Ureter (tissue), 1 donor: ENCODE measurements at places on chromosomes 12 and 14.

- no peak for DNase-seq
These were observed 1.4 kb downstream of the SYNE3 start for GRCh38 chr14:95515080-95515489.

- no peak for DNase-seq
These were observed 258.9 kb upstream of the LRIG3 start for GRCh38 chr12:59179231-59179630.

DNA sequence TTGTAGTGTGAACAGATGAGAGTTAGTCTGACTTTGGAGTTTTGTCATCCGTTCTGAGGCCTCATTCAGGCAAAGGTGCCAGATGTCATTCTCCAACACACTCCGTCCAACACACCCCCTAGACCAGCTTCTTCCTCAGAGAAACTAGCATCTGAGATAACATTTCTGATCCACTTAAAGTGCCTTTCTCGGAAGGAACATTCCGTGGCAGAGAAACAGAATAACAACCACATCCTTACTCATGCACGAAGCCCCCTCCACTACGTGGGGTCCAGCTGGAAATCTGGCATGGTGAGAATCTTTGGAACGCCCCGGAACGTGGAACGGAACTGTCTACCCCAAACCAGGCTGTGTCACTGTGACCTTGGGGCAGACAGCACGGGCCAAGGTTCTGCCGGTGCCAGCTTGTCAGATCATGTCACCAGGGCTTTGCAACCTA is 17.0 kb upstream of the BCL7A start:
- DNase-seq = no peak

DNA sequence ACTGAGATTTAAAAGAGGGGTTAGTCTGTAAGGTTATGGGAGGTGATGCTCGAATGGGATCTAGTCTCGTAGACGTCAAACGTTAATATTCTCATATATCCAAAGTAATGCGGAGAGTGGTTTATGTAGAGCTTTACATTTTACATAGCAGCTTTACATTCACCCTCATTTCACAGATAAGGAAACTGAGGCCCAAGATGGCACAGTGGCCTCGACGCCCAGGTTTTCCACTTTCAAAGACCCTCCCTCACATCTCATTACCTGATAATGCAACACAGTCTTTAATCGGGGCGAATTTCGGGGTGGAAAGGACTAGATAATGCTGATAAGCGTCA is 450 bp upstream of the TDG start:
- no peak for DNase-seq

DNA sequence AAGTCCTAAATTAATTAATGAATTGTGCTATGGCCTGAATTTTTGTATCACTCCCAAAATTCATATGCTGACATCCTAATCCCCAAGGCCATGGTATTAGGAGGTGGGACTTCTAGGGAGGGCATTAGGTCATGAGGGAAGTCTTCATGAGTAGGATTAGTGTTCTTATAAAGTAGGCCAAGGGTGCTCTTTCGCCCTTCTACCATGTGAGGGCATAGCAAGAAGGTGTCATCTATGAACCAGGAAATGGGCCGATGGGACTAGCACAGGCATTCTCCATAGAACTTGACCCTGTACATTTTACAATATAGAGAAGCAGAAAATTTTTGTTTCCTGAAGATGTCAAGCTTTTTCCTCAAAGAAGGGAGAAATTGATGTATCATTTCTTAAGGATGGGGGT is 12.5 kb downstream of the SYT10 start:
- DNase-seq = no peak

DNA sequence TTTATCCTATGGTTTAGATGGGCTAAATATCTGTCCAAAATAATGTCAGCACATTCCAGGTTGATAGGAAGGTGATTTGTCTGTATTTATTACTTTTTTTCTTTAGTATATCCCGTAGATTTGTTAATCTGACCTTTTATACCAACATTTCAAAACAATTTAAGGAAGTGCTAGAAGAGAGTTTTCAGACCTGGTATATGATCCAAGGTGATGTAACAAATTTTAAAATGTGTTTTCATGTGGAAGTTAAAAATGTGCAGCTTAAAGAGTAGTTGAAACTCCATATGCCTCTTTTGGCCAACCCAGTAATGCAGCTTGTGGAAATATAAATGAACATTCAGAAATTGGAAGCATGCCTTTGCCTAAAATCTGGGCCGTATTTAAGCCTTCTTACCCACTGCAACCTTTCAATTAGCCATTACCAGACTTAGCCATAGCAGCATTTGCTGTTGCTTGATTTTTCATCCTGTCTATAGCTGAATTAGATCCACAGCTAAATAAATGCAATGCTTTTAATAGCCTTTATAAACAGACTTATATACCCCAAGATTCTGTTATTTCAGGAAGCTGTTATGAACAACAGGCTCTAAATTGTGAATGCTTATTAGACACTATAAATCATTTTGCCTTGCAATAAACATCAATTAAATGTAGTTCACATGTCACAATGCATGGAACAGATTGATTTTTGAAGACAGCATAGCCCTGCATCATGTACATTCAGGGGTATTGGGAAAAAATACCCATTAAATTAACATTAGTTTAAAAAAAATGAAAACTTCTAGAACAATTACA is 271.2 kb downstream of the PDZRN4 start:
- no peak for DNase-seq

- no peak for DNase-seq
These were observed 37.5 kb downstream of the MAP3K9 start for GRCh38 chr14:70771781-70772212.

DNA sequence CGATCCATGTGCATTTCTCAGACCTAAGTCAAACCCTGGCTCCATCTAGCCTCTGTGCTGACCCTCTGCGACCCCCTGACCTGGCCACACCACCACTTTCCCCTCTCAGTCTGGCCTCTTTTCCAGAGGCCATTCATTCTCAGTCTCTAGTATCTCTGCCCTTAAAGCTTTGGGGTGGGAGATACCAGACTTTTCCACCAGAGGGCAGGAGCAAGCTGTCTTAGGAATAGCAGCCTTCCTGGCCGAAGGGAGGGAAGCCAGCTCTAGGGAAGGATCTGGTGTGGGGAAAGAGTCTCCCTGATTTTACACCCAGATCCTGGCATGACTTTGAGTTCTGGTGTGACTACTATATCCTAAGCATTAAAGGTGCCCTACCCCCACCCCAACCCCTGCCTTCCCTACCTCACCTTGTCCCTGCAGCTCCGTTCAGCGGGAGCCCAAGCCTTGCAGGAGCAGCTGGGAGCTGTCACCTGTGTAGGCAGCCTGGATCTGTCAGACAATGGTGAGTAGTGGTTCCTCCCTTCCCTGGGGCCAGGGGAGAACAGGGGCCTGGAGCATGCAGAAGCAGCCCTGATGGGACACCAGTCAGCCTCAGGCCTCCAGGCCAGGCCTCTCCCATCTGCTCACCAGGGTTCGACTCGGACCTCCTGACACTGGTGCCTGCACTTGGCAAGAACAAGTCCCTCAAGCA is 6.6 kb downstream of the CARMIL3 start:
- DNase-seq = peak; percentile 81

GRCh38 chr14:105329411-105330150 is 15.0 kb downstream of the PACS2 start:
- DNase-seq = no peak

- no peak for DNase-seq
These were observed 4.1 kb downstream of the NINJ2 start for GRCh38 chr12:659090-659683.

DNA sequence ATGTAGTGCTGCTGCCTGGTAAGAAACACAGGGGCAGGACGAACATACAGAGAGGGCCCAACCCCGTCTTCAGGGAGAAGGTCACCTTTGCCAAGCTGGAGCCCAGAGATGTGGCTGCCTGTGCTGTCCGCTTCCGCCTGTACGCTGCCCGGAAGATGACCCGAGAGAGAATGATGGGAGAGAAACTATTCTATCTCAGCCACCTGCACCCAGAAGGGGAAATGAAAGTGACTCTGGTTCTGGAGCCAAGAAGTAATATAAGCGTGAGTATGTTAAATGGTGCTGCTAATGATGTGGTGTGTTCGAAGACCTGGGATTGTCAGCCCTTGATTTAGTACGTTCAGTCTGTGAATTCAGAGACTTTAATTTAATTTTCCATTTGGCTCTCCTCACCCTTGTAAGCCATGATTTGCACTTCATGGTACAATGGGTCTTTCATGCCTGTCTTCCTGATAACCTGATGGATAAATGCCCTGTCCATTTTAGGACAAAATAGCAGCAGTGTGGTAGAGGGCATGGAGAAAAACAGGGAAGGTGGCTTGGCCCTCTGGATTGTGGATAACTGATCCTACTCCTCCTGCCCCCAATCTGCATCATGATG is 318.9 kb downstream of the SNAPC1 start:
- no peak for DNase-seq

DNA sequence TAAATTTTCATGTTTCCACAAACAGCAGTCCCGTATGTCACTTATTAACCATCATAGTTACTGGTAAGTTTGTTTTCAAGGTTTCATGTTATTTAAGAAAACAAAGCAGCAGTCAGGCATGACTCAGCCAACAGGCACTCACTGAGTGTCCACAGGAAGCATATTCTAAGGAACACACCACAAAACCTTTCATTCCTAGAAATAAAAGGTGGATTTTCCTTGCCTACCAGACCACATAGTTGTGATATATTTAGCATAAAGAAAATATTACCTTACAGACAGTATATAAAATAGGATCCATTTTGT is 143.3 kb upstream of the AVPR1A start:
- no peak for DNase-seq

DNA sequence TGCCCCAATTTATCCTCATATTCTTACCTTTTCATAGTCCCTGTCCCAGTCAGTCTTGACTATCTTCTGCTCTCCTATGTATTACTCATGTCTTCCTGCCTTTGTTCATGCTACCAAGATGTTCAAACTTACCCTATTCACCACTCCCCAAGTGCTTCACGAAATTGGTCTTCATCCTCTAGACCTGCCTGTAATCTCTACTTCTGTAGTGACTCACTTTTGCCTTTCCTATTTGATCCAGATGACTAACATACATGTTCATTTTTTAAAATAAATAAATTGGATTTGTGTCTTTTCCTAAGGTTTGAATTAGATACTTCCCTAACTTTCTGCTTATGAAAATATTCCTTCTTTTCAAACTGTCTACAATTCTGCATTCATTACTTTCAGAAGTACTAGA is 107.7 kb upstream of the PPM1H start:
- DNase-seq = no peak

GRCh38 chr12:67484791-67485480 is 163.6 kb upstream of the DYRK2 start:
- no peak for DNase-seq

GRCh38 chr12:122090759-122091515 is 12.4 kb downstream of the MLXIP start:
- DNase-seq = no peak

- no peak for DNase-seq
These were observed 39.9 kb downstream of the RAB35 start for GRCh38 chr12:120076651-120077050.

DNA sequence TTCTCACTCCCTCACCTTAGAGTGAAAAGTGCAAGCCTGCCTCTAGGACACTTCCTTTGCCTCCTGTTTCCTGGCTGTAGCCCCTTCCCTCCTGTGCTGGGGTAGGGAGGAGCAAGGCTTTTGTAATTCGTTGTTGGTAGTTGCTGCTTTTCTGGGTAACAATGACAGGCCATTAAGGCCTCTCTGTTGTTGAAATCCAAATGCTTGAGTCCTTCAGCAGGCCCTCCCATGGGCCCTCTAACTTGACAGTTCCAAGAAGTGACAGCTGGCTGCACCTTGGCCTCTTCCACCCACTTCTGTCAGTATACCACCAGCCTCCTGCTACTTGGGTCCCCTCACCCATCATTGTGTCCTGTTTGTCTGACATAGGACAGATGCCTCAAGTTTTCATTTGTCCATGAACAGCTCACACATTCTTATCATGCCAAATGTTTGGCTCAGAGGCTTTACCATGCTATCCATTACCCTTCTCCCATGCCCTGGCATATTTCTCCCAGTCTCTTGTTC is 103.7 kb upstream of the PDE3A start:
- DNase-seq = no peak

- DNase-seq = no peak
These were observed 192.6 kb upstream of the CCDC196 start for GRCh38 chr14:66293533-66294105.

GRCh38 chr12:12985817-12986408 is 14.2 kb downstream of the HEBP1 start:
- DNase-seq = no peak

GRCh38 chr14:58703161-58703506 is 65.4 kb downstream of the DACT1 start:
- DNase-seq = no peak

DNA sequence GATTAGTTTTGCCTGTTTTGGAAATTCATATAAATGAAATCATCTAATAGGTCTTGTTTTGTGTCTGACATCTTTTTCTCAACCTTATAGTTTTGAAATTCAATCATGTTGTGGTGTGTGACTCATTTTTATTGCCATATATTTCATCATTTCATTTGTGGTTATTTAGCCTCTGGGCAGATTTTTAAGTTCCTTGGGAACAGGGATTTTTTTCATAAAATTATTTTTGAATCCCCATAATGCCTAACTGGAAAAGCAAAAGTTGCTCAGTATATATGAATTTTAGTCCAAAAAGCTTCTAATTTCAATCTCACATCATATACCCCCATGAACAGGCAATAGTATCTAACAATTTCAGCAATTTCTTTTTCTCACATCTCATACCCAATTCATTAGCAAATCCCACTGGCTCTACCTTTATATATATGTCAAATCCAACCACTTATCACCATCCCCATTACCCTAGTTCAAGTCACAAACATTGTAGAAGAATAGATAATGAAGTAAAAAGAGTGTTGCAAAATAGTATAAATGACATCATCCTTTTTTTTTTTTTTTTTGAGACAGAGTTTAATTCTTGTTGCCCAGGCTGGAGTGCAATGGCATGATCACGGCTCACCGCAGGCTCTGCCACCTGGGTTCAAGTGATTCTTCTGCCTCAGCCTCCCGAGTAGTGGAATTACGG is 2.6 kb upstream of the OR6J1 start:
- DNase-seq = no peak

DNA sequence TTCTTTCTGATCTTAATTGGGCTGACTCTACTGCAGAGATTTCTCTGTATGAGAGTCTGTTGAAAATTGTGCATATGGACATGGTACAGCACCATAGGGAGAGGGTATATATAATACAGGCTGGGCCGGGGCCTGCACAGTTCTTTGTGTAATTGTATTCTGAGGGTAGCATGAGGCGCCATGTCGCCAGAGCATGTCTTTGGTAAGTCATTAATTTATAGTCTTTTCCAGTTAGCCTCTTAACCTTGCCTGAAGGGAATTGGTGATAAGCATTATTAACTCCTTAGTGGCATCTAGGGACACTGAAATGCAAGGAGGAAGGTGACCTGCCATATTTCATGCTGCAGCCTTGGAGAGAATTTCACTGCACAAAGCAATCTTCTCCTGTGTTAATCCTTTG is 569.9 kb downstream of the TMTC2 start:
- DNase-seq = no peak

- DNase-seq = no peak
These were observed 7.9 kb downstream of the ATF7 start for GRCh38 chr12:53618275-53618674.

DNA sequence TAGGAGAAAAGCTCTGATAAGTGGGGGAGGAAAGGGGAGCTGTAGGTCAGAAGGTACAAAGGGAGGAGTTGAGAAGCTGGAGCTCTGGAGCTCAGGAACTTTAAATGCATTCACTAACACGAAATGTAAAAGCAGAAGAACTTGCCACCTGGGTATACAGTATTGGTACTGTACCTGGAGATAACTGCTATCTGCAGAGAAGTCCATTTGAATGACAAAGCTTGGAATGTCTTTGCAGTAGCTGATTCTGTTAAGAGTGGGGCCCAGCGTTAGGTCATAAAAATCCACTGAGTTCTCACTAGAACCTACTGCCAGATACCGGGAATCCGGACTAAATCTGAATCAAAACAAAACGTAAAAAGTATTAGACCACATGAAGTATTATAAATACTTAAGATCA is 55.6 kb downstream of the ZC3H14 start:
- no peak for DNase-seq
